ENCODE measurements at places on chromosomes 16 and 17.
A peak's percentile ranks its signal among the peaks of the same experiment; 100 is the strongest.

GRCh38 chr16:85380002-85380395 lies 233.1 kb upstream of the GSE1 start:
- no peak for DNase-seq

DNA sequence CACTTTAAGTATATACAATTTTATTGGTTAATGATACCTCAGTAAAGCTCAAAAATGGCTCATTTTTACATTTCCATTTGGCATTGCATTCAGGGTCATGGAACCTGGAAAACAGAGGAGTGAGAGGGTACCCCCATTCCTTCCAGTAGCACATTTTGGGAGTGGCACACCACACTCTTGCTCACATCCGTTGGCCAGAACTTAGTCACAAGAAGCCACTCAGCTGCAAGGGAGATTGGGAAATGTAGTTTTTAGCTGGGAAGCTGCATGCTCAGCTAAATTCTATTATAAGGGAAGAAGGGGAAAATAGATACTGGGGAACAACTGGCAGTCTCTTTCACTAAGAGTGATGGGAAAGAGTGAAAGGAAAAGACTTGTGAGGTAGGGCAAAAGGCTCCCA lies 102.5 kb upstream of the TMEM97 start:
- no peak for DNase-seq

DNA sequence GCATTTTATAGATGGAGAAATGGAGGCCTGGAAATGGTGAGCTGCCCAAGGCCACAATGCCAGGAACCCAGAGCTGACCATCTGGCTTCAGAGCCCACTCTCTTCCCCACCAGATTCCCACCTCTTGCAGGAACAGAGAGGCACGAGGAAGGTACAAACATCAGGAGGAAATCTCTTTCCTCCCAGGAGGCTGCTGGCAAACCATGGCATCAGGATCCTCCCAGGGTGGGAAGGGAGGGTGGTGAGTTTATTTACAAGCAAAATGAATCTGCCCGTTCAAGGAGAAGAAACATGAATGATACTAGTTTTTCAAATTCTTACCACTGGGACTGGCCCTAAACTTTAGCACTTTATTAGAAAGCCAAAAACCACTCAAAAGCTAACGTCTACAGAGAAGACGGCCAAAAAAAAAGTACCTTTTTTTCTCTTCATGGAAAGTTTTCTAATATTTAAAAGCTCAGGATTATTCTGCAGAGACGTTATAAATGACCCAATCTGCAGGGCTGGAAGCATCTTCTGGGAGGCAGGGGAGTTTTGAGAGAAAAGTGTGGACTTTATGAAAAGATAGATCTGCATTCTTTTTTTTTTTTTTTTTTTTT lies 79.1 kb downstream of the NXN start:
- peak; percentile 38 for DNase-seq

DNA sequence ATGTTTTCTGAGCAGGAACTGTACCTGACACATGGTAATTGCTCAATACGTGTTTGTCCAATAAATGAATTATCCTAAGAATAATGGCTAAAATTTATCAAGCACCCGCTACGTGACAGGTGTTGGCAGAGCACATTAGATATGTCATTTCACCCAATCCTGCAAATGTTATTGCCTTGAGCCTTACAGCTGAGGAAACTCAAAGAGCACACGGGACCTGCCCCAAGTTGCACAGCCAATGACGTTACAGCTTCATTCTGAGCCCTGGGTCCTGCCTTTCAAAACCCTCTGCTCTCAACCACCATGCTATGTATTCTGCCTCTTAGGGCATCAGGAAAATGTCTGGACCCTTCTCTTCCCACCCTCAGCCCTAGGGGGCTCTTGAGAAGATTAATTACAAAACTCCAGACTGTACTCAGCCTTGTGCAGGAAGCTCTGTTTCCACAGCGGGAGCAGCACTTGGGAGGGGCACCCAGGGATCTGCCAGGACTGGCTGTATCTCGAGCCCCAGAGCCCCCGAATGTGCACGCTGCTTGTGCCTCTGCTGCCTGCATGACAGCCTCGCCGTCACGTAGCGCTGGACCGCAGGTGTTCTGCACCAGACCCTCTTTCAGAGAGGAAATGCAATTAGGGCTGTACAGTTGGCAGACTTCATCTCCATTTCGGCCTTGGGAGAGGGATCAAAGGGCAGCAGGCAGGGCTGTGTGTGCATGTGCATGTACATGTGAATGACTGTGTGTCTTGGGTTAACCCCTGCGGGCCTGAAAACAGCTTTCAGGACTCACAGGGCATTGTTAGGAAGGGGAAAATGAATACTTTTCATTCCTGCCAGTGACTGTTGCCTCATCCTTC lies 71.6 kb downstream of the GPR139 start:
- DNase-seq: no peak

DNA sequence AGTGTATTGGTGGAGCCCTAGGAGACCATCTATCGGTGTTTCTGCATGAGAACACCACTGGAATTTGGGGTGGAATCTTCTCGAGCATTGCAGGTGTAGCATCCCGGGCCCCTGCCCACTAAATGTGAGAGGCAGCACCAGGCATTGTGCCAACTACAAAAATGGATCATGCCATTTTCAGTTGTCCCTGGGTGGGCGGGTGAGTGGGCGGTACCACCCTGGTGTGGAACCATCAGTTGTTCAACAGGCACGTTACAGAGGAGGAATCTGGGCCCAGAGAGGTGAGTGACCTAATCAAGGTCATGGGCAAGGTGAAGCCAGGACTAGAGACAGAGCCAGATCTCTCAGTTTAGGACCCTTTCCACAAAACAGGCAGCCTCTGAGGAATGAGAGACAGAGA lies 8.8 kb downstream of the PIPOX start:
- DNase-seq: no peak

- no peak for DNase-seq
These were observed 15.6 kb downstream of the PSMD3 start for GRCh38 chr17:39996162-39996561.

DNA sequence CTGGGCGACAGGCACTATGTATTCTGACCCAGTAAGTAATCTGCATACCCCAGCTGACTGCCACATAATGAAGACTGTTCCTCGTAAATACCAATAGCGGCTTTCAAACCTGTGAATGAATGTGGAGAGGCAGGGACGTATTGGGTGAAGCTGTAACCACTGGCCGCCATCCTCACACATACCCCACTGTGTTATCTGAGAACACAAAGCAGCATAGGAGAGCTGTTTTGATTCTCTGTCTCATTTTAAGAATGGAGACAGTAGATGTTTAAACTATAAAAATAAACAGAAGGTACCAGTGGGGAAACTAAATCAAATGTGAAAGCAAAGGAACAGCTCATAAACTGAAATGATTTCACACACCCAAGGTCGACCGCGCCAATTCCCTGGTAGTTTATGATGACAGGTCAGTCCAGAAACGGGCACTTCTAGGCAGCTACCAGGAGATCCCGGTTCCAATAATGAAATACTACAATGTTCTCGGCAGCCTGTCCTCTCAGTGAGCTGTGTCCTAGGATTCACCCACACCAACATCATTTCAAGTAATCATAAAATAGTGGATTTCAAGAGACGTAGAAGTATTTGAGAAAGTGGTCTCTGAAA lies 109.7 kb downstream of the ADCY9 start:
- no peak for DNase-seq

DNA sequence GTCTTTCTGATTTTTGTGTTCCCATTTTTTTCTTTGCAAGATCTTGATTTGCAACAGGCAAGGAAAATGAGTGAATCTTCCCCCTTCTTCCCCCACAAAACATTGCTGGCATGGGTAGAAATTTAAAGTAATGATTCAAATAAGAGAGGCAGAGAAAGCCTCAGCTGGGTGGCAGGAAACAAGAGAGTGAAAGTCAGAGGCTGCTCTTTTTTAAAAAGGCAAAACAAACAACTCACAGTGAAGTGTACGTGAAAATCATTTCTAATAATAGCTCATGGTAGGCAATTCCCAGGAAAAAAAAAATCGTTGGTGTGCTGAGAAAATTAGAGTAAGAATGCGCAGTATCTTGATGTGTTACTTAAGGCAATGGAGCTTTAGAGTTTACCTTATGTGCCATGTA lies 229.5 kb downstream of the FTO start:
- DNase-seq: no peak

DNA sequence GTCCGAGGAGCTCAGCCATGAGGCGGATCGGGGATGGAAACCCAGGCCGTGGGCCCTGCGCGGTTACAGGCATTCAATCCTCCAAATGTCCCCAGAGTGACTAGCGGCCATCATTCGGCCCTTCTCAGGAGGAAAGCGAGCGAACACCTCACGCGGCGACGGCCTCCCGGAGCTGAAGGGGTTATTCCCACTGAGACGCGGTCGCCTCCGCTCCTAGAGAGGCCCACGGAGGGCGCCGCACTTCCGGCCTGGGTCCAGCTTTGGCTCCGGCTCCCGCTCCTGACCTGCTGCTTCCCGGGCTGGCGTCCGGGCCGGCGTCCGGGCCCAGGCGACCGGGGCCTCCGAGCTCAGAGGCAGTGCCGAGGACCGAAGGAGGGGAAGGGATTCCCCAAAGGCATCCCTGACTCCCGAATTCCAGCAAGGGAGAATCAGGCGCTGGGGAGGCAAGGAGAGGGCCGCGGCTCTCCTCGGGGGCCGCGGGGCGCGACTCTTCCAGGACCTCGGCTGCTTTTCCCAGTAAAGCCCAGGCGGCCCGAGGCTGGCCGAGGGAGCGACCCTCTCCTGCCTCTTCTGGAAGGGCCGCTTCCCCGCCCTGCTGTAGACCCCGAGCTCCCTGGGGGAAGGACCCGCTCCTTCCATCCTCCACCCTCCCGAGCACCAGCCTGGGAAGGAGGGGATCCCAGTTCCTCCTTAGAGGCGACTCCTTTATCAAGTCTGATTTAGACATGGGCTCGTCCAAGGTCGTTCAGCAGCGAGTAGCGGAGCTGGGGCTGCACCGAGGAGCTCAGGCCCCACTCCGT lies 18.6 kb upstream of the ZNF629 start:
- DNase-seq: peak; percentile 77

GRCh38 chr17:47978324-47978723 lies 7.4 kb downstream of the CDK5RAP3 start:
- peak; percentile 75 for DNase-seq

GRCh38 chr16:70252355-70252988 lies 732 bp upstream of the EXOSC6 start:
- peak; percentile 58 for DNase-seq

GRCh38 chr17:9771465-9771864 lies 19.9 kb downstream of the DHRS7C start:
- DNase-seq: no peak

- DNase-seq: no peak
These were observed 112.5 kb upstream of the SOX9 start for GRCh38 chr17:72008236-72008876.

GRCh38 chr16:69123910-69124309 lies 8.5 kb downstream of the CHTF8 start:
- peak; percentile 63 for DNase-seq

DNA sequence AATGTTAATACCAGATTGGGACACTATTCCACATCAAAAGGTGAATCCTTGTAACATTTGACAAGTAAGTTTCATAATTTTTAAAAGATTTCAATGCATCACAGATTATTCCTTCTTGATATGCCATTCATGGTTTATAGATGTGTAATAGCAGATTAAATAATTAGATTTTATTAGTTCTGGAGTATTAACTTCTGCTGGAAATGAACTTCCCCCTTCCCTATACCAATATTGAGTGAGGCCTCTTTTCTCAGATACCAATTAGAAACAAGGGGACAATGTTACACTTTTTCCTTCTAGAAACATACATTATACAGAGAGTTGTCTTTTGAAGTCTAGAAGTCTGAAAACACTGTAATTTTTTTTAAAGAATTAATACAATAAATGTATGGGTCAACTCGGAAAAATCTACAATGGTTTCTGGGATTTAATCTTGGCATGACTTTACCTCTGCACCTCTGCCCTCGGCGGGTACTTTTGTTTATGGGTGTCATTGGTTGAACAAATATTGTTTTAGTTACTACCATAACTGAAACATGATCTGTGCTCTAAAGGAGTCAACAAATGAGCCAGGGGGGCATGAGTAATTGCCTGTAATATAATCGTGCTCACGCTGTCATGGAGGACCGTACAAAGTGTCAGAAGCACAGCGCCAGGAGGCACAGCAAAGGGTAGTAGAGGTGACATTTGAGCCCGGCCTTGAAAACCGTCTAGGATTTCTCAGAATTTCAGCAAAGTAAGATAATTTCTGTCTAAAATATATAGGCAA lies 8.2 kb downstream of the LRRC37B start:
- no peak for DNase-seq

- no peak for DNase-seq
These were observed 60.6 kb downstream of the C17orf67 start for GRCh38 chr17:56773124-56773523.

DNA sequence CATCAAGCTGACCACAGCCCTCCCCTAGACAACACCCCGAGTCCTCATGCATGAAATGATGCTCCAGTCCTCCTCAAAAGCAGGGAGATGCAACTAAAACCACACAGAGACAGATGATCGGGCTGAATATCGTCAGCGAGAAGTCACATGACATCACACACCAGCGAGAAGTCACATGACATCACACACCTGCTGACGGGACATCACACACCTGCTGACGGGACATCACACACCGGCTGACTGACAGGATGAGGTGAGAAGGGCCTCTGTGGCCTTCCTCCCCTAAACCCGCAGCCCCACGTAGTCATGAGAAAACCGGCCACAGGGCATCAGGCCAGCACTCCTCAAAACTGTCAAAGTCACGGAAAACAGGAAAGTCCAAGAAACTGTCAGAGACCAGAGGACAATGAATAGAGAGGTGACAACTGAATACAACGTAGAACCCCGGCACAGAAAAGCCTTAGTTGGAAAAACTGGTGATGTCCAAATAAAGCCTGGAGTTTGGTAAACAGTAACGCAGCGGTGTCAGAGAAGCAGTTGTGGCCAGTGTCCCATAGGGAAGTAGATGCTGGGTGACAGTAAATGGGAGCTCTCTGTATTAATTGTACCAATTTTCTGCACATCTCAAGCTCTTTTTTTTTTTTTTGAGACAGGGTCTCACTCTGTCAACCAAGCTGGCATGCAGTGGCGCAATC lies 14.3 kb downstream of the LITAF start:
- DNase-seq: no peak

DNA sequence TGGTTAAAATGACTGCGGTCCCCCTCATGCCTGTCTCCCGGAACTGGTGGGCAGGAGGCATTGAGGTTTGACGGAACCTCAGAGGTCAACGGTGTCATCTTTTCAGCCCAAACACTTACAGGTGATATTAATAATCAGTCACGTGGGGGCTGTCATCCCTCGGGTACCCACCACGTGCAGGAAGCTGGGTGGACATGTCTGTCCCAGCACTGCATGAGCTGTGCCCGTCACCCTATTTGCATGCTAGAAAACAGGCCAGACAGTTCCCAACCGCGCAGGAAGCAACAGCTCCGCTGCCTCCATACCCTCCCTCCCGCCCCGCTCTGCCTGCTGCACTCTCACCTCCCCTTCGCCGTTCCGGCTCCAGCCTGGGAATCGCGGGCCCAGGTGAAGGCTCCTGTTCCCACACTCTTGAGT lies 1.4 kb downstream of the SYNGR3 start:
- no peak for DNase-seq

Data from endothelial cell (in vitro differentiated cells).